GM12865 (cell line): ENCODE measurements at places on chromosomes 2 and 18.

GRCh38 chr2:7795778-7796563, 878.8 kb downstream of the RNF144A start:
- DNase-seq, result no peak

- peak; percentile 50 for DNase-seq
These were observed 97.0 kb upstream of the SLC35G4 start for GRCh38 chr18:11512096-11513025.

DNA sequence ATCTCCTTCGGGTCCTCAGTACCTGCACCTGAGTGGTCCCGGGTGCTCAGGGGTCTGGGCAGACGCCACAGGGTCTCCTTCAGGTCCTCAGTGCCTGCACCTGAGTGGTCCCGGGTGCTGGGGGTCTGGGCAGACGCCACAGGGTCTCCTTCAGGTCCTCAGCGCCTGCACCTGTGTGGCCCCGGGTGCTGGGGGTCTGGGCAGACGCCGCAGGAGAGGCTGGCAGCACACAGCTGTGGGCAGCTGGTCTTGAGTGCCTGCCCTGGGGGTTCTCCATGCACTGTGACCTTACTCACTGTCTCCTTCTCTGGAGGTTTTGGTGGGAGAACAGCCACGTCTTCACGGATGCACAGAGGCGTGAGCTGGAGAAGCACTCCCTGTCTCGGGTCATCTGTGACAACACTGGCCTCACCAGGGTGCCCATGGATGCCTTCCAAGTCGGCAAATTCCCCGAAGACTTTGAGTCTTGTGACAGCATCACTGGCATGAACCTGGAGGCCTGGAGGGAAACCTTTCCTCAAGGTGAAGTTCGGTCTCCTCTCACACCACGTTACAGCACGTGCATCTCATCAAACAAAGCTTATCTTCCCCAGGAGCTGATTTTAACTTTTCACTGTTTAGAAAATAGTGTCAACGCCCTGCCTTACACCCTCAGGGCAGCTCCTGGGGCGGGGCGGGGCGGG, 82.6 kb downstream of the TPO start:
- no peak for DNase-seq

- no peak for DNase-seq
These were observed 62.0 kb upstream of the ANKRD44 start for GRCh38 chr2:197372592-197372991.

DNA sequence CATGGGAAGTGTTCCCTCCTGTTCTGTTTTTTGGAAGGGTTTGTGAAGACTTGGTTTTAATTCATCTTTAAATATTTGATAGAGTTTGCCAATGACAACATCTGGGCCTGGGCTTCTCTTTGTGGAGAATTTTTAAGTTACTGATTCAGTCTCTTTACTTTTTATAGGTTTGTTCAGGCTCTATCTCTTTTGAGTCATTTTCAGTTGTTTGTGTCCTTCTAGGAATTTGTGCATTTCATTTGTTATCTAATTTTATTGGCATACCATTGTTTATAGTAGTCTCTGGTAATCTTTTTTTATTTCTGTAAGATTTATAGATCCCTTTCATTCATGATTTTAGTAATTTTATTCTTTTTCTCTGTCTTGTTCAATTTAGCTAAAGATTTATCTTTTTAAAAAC, 14.6 kb downstream of the SCLY start:
- no peak for DNase-seq

DNA sequence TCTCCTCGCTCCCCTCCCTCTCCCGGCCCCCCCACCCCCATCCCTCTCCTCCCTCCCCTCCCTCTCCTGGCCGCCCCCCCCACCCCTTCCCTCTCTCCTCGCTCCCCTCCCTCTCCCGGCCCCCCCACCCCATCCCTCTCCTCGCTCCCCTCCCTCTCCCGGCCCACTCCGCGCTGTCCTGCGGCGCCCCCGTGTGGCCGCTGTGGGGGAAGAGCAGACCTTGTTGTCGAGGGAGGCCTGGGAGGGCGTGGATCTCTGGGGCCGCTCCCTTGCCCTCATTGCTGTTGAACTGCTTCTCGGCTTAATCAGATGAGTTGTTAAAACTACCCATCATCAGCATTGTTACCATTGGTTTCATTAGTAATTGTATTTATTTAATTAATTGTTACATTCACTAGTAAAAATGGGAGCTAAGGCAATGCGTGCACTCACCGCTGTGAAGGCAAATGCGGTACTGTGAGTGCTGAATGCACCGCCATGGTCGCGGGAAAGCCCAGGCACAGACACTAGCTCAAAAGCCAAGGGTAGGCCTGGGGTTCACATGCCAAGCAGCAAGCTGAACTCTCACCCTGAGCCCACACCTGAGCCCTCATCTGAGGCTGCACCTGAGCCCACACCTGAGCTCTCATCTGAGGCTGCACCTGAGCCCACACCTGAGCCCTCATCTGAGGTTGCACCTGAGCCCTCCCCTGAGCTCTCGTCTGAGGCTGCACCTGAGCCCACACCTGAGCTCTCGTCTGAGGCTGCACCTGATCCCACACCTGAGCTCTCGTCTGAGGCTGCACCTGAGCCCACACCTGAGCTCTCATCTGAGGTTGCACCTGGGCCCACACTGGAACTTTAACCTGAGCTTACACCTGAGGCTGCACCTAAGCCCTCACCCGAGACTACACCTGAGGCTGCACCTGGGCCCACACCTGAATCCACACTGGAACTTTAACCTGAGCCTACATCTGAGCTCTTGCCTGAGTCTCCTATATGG, 8.8 kb downstream of the RTP5 start:
- DNase-seq, result peak; percentile 81

- no peak for DNase-seq
These were observed 162.2 kb downstream of the PXDN start for GRCh38 chr2:1581965-1582625.

DNA sequence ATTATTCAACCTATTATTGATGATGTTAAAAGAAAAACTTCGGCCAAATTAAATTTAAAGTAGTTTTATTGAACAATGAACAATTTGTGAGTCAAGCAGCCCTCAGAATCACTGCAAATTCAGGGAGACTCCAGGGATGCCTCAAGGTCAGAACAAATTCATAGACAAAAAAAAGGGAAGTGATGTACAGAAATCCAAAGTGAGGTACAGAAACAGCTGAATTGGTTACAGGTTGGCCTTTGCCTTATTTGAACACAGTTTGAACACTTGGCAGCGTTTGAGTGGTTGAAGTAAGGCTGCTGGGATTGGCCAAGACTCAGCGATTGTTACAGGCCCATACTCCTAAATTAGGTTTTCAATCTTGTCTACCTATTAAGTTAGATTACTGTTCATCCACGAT, 47.4 kb upstream of the DSG1 start:
- no peak for DNase-seq

GRCh38 chr2:46097714-46098480, 199.3 kb upstream of the EPAS1 start:
- DNase-seq, result no peak

DNA sequence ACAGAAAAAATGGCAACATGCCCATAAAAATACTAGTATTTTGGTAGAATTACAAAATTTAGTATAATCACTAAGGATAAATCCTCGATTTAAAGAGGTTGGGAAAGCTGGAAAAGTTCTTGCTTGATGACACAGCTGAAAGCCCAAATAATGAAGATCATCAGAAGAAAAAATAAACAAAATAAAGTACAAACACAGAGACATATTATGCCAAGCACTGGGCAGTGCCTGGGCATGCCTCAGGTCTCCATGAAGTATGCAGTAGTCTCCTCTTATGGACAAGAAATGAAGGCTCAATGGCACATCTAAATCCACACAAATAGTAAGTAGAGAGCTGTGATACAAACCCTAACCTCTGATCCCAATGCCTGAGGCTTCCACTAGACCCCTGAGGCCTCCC, 57.7 kb downstream of the RNU4ATAC start:
- DNase-seq, result no peak

DNA sequence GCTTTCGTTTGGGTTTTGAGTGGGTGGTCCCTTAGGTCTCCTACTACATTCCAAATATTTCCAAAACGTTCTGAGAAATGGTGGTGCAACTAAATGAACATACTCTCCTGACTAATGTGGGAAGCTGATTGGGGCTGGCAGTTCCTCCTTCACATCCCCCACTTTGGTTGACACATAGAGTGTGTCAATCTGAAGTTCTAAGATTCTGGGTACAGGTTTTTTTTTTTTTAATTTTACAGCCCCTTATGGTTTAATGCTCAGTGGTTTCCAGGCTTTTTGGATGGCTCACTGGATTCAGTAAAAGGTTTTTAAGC, 58.4 kb upstream of the ITGB6 start:
- no peak for DNase-seq

DNA sequence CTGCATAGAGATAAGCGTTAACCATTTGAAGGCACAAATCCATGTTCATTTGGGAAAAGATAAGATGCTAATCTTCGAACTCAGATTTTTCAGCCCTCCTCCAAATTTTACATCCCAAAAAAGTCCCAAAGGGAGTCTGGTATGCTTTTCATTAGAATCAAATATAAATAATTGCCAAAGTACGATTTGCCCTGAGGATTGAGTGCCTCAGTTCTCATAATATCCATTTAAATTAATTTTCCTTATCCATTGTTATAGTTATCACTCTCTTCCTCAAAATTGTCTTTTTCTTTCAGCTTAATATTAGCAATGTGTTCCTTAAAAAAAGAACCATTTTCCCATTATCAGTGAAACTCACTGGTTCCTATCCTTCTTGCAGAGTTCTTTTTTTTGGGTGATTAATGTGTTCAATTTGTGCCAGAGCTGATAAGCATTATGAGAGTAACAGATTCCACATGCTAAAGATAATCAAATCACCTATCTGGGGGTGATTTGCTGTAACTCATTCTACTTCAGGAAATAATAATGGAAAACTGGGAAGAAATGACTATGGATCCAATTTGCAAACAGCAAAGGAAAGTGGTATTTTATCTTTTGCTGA, 686 bp downstream of the HNMT start:
- DNase-seq, result no peak

GRCh38 chr18:42635378-42636048, 480.0 kb downstream of the RIT2 start:
- DNase-seq, result no peak
